Smooth muscle cell of the brain vasculature (primary cell): ENCODE measurements at places on chromosomes 12 and 14.

DNA sequence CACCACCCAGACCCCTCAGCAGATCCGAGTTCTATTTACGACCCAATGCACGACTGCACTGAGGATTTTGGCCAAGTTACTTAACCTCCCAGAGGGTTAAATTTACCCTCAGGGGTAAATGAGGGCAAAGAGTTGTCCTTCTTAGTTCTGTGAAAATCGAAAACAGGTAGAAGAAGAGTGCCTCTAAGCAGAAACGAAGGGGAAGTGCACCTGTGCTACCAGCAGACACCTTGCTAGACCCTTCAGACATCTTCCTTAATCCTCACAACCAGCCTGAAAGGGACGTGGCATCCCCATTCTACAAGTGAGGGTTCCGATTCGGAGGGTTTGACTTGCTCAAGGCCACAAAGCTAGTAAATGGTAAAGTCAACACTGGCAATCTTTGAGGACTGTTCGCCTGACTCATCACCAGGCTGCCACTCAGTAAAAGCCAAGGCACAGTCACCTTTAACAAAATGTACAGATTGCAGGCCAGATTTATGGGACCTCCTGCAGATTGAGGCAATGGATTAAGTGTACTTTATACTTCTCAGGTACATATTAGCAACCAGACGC is 1.6 kb downstream of the GSG1 start:
- no peak for DNase-seq

DNA sequence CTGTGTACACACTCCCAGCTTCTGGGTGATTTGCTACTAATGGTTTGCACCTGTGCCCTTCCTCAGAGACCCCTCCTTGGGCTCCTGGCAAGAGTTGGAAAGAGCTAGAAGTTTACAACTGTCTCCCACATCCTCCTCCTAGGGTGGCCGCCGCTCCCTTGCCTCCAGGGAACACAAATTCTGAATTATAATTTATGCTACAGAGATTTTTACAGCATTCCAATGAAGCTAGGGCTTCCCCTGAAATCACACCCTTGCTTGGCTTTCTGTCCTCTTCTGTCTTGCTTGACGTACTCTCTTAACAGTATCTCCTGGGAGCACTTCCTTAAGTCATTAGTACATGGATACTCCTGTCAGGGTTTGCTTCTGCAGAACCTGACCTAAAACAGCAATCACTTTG is 180.2 kb downstream of the KCNA5 start:
- no peak for DNase-seq

- no peak for DNase-seq
Measured at GRCh38 chr14:90177539-90178189, 78.7 kb upstream of the PSMC1 start.

- DNase-seq: no peak
Measured at GRCh38 chr12:106774808-106775524, 484 bp downstream of the RIC8B start.

GRCh38 chr12:111699-112493 is 45.3 kb downstream of the IQSEC3 start:
- DNase-seq: no peak

GRCh38 chr12:57783861-57784260 is 1.3 kb downstream of the TSFM start:
- no peak for DNase-seq
